ENCODE measurements at places on chromosomes 5 and 9.

GRCh38 chr5:136242136-136242535, 49.2 kb upstream of the SMIM32 start:
- no peak for DNase-seq

DNA sequence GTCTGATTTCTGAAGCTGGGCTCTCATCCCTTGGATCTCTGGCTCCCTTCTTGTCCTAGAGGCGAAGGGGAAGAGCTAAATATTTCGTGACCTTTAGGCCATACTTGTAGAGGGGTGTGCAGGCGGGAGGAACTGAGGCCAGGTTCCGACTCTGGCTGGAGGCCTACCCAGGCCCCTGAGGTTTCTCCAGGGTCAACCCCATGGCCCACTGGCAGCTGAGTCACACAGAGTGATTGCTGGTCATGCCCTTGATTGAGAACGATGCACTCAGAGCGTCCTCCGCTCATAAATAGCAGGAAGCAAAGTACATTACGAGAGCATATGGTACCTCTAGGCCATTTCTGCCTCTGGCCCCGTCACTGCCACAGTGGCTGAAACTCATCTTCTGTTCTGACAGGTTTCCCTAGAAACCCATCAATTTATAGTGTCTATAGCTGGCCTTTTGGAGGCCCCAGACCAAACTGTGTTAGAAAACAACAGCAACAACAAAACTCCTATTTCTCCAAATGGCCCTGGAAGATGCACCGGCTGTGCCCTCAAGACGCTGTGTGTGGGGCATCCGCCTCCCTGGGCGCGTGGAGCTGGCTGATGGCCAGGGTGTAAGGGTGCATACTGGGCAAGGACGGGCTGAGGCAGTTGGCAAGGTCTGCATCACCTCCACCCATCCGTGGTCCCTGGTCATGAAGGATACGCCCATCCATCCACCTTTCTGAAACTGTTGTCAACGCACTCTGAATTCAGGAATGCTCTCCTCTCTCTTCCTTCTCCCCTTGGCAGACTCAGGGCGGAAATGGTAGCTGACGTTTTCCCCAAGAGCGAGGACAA, 32.9 kb upstream of the FCN1 start:
- DNase-seq = no peak

GRCh38 chr9:22216730-22217172, 207.6 kb upstream of the CDKN2B start:
- DNase-seq = no peak

GRCh38 chr5:72845889-72846288, 29.4 kb downstream of the TNPO1 start:
- DNase-seq = no peak

DNA sequence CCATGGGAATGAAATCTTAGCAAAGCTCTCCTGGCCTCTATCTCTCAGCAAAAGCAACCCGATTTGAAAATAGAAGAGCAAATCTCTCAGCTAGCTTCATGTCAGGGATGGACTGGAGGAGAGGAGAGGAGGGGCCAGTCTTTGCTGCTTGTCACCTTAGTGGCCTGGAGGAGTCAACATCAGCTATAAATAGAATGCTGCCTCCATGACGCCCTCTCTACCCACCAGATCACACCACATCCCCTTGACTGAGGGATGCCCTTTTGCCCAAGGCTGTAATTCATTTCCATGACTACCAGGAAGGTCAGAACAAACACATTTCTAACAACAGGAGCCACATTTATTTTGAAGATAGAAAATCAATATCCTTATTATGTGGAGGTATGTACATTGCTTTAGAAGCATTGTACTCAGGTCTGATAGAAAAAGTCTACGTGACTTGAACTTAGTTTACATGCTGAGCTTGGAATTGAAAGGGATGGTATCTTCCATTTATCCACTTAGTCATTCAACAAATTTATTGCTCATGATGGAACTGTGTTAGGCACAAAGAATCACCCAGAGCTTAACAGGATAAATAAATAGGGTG, 92.4 kb upstream of the LIFR start:
- no peak for DNase-seq

GRCh38 chr5:180208038-180208434, 975 bp downstream of the RASGEF1C start:
- DNase-seq = no peak

- DNase-seq = no peak
Measured at GRCh38 chr5:168086104-168086610, 205.3 kb upstream of the WWC1 start.

- DNase-seq = no peak
Measured at GRCh38 chr9:137277329-137278041, at the start of gene TOR4A. TSS of gene TOR4A (plus strand) at chr9:137277726. CDS start at chr9:137278690, 964 bp downstream.

DNA sequence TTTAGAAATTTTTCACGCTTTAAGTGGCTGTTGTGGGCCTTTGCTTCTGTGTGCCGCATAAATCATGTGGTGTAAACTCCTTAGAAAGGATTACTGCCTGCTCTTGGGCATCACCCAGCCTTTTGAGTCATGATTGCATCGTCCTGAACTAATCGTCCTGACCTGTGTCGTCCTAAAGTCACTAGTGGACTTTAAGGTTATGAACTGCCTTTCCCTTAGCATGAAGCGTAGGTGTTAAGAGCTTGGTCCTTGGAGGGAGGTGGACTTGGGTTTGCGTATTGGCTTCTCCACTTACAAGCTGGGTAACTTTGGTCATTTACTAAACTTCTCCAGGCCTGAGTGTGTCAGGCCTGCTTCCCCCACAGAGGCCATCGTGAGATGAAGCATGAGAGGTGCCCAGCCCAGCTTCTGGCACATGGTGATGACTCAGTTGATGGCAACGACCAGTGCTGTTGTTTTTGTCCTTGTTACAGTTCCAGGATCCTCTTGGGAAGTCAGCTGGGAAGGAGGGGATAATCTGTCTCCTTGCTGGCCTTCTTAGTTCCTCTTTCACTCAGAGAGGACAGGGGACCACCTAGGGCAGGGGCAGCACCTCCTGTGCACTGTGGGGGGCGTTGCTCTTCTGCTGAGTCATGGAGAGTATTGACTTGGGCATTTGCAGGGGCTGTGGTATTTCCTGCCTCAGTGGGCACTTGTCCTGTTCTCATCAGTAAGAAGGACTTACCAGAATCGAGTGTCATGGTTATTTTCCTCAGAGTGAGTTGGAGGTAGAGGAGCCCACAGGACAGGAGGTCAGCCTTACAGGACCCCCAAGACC, 54.2 kb upstream of the NCS1 start:
- no peak for DNase-seq

DNA sequence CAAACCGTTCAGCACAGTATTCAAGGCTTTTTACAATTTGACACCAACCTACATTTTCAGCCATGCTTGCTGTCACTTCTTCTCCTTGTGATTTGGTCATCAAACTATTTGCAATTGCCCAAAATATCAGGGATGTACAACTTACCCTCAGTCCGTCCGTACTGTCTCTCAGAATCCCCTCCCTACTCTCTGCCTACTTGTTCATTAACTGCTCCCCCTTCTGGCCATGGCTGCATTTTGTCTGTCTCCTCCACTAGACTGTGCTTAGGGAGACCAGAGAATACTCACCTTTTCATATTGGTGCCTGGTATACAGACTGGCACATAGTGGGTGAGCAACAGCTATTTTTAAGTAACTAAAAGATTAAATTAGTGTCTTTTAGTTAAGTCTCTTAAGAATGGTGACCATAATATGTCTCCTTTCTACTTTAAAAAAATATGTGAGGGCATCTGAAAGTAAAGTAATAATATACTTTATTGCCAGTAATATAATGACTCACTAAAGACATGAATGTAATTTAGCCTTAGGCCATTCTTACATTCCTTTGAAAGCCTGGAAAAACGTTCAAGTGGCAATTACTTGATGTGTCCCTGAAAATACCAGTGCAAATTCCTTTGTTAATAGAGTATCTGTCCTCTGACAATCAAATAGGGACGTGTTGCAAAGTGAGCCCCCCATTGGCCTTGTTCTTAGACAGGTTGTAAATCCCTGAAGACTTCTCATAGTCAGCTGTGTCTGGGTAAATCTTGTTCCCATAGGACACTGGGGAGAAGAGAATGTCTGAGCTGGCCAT, 27.8 kb downstream of the PRLR start:
- DNase-seq = peak; percentile 21

Data from DMS 273 treated with DMSO at 0.1 percent for 48 hours (cell line).